Amniotic stem cell (primary cell): ENCODE measurements at places on chromosomes 5 and 9.

DNA sequence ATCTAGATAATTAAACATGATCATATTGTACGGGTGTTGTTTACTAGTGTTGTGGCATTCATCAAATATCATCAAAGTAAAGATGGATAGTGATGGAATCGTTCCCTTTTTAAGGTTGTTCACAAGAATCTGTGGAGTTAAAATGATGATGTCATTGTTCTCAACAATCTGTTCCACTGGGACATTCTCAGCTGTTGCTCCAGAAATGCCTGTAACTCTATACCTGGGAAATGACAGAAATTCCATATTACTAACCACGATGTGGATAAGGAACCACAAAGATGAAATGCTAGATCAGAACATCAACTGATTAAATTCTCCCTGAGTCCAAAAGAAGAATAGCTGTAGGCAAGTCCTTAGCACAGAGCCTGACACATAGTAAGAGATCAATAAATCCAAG, 38.0 kb downstream of the RIGI start:
- DNase-seq: peak; percentile 4

GRCh38 chr5:141186897-141187512, at the start of gene PCDHB9:
Gene PCDHB9 (plus strand): TSS chr5:141187161. CDS start chr5:141187319, 158 bp downstream.
- no peak for DNase-seq

GRCh38 chr5:80479713-80480112, 8.2 kb upstream of the FAM151B start:
- no peak for DNase-seq

GRCh38 chr9:14103115-14103514, 210.8 kb downstream of the NFIB start:
- no peak for DNase-seq

DNA sequence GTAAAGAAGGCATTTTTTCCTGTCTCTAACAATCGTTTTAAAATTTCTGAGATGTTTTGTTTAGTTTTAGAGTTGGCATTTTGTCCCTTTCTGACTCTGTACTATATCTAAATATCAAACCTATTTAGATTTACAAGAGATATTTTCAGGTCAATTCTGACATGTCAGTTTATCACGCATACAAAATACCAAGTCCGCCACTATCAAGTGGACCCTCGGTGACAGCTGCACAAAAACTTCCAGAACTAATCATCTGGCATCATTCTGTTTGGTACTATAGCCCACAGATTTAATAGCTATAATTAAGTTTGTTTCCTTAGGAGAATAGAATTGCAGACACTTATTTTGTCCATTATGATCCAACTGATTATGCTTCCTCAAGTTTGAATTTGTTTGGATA, 1278.2 kb downstream of the CDH12 start:
- no peak for DNase-seq

GRCh38 chr5:179788193-179788854, 5.5 kb upstream of the LTC4S start:
- no peak for DNase-seq

GRCh38 chr5:172795318-172795977, 24.5 kb upstream of the DUSP1 start:
- DNase-seq: peak; percentile 39

DNA sequence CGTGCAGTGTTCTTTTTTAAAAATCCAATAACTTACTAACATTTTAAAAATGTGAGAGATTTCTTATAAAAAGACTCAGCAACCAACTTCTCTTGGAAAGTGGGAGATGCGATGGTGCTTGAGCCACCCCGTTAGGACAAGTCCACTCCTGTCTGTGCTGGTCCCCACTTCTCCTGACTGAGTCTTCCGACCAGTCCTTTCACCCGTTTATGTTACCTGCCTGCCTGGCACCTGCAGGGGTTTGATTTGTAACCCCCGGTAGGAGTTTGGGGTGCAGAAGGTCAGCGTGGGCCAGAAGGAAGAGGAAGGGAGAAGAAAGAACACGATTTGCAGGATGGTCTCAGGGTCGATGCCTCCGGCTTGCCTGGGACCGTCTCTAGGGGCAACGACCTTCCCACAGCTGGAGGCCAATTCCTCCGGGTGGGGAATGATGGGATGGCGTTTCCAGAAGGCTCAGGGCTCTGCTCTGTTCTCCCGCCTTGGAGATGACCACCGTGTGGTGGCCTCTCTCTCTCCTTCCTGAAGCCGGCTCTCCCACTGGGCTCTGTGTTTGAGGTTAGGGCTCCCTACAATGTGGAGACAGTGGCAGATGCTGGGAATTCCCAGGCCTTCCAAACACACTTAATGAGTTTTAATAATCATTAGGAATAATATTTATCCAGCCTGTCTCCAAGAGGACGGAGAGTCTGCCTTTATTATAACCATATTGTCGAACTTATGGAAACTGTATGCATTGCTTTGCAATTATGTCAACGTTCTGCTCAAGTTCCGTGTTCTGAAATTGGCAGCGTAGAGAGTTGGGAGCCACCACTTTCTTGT, 14.8 kb downstream of the COL27A1 start:
- DNase-seq: no peak

GRCh38 chr9:127833555-127833954, 20.9 kb downstream of the ENG start:
- DNase-seq: no peak

DNA sequence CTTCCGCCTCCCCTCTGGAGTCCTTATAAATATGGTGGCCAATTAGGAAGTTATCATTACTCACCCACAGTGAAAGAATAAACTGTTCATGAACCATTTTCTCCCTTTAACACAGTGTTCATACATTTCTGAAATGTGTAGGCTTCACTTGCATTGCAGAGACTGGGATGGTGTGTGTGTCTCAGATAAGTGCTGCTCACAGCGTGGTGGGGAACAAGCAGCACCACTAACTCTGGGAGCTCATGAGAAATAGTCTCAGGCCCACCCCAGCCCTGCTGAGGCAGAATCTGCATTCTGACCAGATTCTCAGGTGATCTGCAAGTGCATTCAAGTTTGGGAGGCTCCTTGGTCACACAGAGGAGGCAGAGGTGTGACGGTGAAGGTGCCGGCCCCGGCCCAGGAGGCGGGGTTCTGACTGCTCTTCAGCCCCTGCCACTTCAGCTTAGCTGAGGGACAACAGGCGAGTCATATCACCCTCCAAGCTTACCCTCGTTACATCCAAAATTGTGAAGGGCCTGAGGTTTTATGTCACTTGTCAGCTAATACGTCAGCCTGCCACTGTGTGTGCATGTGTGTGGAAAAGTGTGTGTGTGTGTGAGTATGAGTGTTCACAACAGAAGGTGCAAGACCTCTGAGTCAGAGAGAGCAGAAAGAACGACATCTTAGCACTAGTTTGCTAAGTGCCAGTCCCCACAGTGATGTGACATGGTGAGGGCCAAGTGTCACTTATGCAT, 34.7 kb downstream of the DAP start:
- DNase-seq: no peak

DNA sequence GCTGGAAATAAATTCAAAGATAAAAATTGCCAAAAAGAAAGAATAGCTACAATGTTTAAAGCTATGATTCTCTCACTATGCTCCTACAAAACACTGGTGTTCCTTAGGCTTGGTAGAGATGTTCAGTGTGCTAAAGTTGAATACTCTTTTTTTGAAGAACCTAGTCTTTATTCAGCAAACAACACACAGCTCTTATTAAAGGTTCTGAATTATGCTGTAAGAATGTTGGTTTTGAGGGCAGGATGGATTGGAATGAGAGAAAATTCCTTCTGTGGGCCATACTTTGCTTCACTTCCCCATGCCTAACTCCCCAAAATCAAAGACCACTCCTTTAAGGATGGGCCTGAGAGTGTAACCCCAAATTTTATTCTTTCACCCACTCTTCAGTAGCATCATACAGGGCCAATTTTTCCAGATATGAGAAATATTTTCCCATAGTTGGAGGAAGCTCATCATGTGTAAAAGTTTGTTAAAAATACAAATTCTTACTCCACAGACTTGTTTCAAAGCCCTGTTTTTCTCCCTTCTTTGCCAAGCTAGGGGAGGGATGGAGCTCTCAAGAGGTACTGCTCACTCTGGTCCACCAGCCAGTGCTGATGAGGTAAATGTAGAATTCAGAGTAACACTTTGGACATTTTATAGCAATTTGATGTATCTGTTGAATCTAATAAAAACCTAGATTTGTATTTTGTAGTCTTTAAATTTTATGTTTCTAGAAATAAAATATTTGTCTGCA, 99.3 kb downstream of the GDNF start:
- no peak for DNase-seq

DNA sequence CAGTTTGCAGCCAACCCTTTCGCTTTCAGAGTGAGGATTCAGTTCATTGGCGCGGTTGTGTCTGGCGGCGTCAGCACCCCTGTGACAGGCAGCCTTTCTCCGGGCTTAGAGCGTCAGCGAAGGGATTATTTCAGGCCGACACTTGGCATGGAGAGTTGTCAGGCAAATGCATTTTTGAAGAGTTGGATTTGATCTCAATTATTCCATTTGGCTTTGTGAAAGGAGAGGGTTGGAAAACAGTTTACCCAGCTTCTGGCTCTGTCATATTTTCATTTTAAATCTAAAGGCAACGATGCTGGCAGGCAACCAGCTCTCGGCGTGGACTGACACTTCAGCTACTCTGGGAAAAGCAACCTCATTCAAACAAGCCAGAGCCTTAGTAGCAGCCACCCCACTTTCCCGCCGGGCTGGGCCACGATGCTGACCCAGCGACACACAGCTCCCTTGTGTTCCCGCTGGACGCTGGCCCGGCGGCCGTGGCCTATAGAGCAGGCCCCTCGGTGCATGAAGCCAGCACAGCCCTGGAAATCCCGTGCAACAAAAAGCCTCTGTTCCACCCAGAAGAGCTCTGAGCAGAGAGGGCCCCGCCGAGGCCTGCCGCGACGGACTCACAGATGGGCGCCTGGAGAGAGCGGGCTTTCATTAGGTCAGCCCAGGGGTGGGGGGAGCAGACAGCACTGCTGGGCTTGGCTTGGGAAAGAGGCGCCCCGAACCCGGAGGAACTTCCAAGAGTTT, 28.9 kb upstream of the LPCAT1 start:
- DNase-seq: no peak

DNA sequence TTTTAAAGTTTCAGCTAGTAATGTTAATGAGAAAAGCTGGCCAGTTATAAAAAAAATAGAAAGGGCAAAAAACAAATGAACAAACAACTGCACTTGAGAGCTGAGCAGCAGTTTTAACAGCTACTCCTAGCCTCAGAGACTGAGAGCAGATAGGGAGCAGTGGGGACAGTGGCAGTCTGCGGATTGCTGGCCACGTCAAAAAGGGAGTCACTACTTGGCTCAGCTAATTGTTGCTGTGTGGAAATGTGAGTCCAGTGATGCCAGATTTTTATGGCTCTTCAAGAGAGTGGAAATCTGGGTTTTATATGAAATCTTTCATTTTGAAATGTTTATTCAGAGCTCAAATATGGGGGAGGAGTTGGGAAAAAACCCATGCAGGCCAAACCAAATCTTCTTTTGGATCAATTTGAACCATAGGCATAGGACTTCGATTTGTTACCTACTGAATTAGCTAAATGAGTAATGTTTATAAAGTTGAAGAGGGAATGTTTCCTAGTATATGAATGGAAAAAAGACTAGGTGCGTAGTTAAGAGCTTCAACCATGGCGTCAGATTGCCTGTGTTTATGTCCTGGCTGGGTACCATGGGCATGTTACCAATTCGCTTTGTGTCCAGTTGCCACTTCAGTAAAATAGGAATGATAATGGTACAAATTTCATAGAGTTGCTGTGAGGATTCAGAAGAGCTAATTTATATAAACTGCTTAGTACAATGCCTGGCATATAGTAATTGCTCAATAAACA, 102.1 kb downstream of the PAM start:
- DNase-seq: no peak

GRCh38 chr9:127785023-127785932, 556 bp upstream of the CDK9 start:
- peak; percentile 44 for DNase-seq
